Smooth muscle cell of trachea (primary cell): ENCODE measurements at places on chromosomes 16 and 17. TPM values are rescaled to one million over a fixed set of nuclear protein-coding genes. Genes with fewer than 3 reads are reported as not detected.

CCL8 gene
- 1.2 TPM in 1 of 2 replicates, not detected in the other for total RNA-seq

HBZ gene
- total RNA-seq: not detected in 2 replicates

ATP2A1 gene
- 0.44 and 0.99 TPM in 2 replicates for total RNA-seq

KRT27 gene
- not detected in 2 replicates for total RNA-seq

MKS1 gene
- 13.1 and 19.5 TPM in 2 replicates for total RNA-seq

ZACN gene
- total RNA-seq: under 0.01 and 0.15 TPM in 2 replicates

TNRC6C gene
- total RNA-seq: 5.3 and 7.6 TPM in 2 replicates

SLC13A5 gene
- not detected in 2 replicates for total RNA-seq

SLC5A11 gene
- total RNA-seq: not detected in 2 replicates

CNTROB gene
- total RNA-seq: 18.5 and 31.7 TPM in 2 replicates

C1QL1 gene
- total RNA-seq: 0.29 and 0.99 TPM in 2 replicates

SMARCD2 gene
- total RNA-seq: 120 and 133 TPM in 2 replicates

EME1 gene
- 0.33 and 10.9 TPM in 2 replicates for total RNA-seq

OR2C1 gene
- total RNA-seq: 0.83 TPM in 1 of 2 replicates, not detected in the other

TBX2 gene
- total RNA-seq: 106 and 134 TPM in 2 replicates

ITGA2B gene
- total RNA-seq: 0.15 and 0.66 TPM in 2 replicates

CDRT15L2 gene
- total RNA-seq: not detected in 2 replicates

C16orf96 gene
- total RNA-seq: 0.17 TPM in 1 of 2 replicates, not detected in the other

TBC1D28 gene
- total RNA-seq: not detected in 2 replicates

ZC3H18 gene
- total RNA-seq: 13.1 and 13.2 TPM in 2 replicates

DECR2 gene
- total RNA-seq: 17.9 and 43.8 TPM in 2 replicates

KIF19 gene
- under 0.01 TPM in 1 of 2 replicates, not detected in the other for total RNA-seq

CLEC18A gene
- 0.33 and 0.58 TPM in 2 replicates for total RNA-seq

CALB2 gene
- 0.33 TPM in 1 of 2 replicates, not detected in the other for total RNA-seq

TMEM208 gene
- 32.6 and 42.9 TPM in 2 replicates for total RNA-seq

CCDC200 gene
- total RNA-seq: not detected in 2 replicates

PHF12 gene
- total RNA-seq: 16.1 and 22.5 TPM in 2 replicates

TSPOAP1 gene
- 0.15 and 0.50 TPM in 2 replicates for total RNA-seq

TBC1D3H gene
- total RNA-seq: not detected in 2 replicates

BAIAP3 gene
- total RNA-seq: 1.5 and 1.9 TPM in 2 replicates

USP7 gene
- 48.8 and 56.4 TPM in 2 replicates for total RNA-seq

AGRP gene
- not detected in 2 replicates for total RNA-seq

CACNG4 gene
- not detected in 2 replicates for total RNA-seq

ADAM11 gene
- total RNA-seq: 0.44 and 0.99 TPM in 2 replicates

FGF11 gene
- 0.58 and 2.8 TPM in 2 replicates for total RNA-seq

GLP2R gene
- under 0.01 TPM in 2 replicates for total RNA-seq

TNP2 gene
- total RNA-seq: not detected in 2 replicates

NTN3 gene
- 1.5 and 5.3 TPM in 2 replicates for total RNA-seq

MMP28 gene
- 1.2 TPM in 1 of 2 replicates, not detected in the other for total RNA-seq

NPIPA5 gene
- 5.4 TPM in 1 of 2 replicates, not detected in the other for total RNA-seq

PRCD gene
- 10.2 and 14.7 TPM in 2 replicates for total RNA-seq

ADAD2 gene
- total RNA-seq: not detected in 2 replicates
